ENCODE measurements at places on chromosomes 6 and 20. TPM values are rescaled to one million over a fixed set of nuclear protein-coding genes. Genes with fewer than 3 reads are reported as not detected.

The ASXL1 gene
- total RNA-seq: 34.6 TPM

The HSPA12B gene
- total RNA-seq: 0.35 TPM

The GLO1 gene
- 99.3 TPM for total RNA-seq

The TBX18 gene
- 20.5 TPM for total RNA-seq

The SLC52A3 gene
- 0.64 TPM for total RNA-seq

The SNPH gene
- total RNA-seq: 4.9 TPM

The UST gene
- 3.3 TPM for total RNA-seq

The SLC24A3 gene
- total RNA-seq: not detected

The SOBP gene
- total RNA-seq: 0.91 TPM

The MEP1A gene
- not detected for total RNA-seq

The SLC22A3 gene
- 41.5 TPM for total RNA-seq

The TRIM10 gene
- not detected for total RNA-seq

The EPPIN gene
- not detected for total RNA-seq

The ZNF831 gene
- total RNA-seq: not detected

The SEL1L2 gene
- not detected for total RNA-seq

The TSBP1 gene
- total RNA-seq: not detected
